GF-D8 (cell line): ENCODE measurements at places on chromosomes 5 and 9.

GRCh38 chr5:166784545-166785078 lies 1506.8 kb upstream of the WWC1 start:
- DNase-seq = no peak

- no peak for DNase-seq
Observed at GRCh38 chr9:32589083-32589723, 16.2 kb upstream of the NDUFB6 start.

DNA sequence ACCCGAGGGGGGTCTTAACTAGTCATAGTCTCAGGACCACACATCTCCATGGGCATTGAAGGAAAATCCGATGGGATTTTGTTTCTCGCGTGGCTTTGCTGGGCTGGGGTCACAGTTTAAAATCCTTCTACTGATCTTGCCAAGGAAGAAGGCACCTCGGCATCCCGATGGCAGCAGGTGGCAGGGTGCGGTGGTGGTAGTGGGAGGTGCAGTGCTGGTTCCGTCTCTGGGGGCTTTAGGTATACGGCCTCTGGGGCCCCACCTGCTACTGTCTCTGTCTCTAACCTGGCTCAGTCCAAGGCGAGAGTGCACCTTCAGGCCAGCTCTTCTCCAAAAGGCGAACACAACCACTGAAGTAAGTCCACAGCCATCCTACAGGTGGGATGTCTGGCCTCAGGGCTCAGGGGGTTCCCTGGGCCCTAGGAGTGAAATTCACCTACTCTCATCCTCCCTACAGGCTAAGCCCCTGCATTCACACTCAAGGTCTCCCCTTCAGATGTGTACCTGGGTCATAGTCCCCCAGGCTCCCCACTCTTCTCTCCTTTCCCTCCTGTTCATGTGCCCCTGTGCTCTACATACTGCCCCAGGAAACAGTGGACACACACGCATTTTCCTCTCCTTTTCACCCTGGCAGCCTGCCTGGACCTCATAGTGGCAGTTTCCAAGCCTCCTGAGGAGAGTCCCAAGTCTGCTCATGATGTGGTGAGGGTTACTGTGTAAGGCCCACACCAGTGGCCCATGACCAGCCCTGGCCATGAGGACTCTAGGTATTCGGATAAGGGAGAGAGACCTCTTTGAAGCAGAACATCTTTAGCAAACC lies 736 bp upstream of the FCN2 start:
- no peak for DNase-seq

- no peak for DNase-seq
Observed at GRCh38 chr5:52657247-52657645, 130.5 kb upstream of the ITGA1 start.

- DNase-seq = no peak
Observed at GRCh38 chr5:103092676-103093075, 27.3 kb downstream of the GIN1 start.

GRCh38 chr9:96064826-96065481 lies 189.5 kb downstream of the ERCC6L2 start:
- no peak for DNase-seq

- no peak for DNase-seq
Observed at GRCh38 chr9:93600504-93600903, 24.1 kb downstream of the PHF2 start.

GRCh38 chr9:115359017-115359780 lies 241.2 kb upstream of the TNC start:
- no peak for DNase-seq
